ENCODE measurements at places on chromosomes 4 and X. TPM values are rescaled to one million over a fixed set of nuclear protein-coding genes. Genes with fewer than 3 reads are reported as not detected.
A peak's percentile ranks its signal among the peaks of the same experiment; 100 is the strongest.

The PPP3CA gene
- 15.6 TPM for polyA plus RNA-seq

GRCh38 chr4:156420623-156421022 is 467.0 kb upstream of the CTSO start:
- DNase-seq = no peak

GRCh38 chrX:46626566-46626965 is 53.0 kb downstream of the CHST7 start:
- no peak for DNase-seq

DNA sequence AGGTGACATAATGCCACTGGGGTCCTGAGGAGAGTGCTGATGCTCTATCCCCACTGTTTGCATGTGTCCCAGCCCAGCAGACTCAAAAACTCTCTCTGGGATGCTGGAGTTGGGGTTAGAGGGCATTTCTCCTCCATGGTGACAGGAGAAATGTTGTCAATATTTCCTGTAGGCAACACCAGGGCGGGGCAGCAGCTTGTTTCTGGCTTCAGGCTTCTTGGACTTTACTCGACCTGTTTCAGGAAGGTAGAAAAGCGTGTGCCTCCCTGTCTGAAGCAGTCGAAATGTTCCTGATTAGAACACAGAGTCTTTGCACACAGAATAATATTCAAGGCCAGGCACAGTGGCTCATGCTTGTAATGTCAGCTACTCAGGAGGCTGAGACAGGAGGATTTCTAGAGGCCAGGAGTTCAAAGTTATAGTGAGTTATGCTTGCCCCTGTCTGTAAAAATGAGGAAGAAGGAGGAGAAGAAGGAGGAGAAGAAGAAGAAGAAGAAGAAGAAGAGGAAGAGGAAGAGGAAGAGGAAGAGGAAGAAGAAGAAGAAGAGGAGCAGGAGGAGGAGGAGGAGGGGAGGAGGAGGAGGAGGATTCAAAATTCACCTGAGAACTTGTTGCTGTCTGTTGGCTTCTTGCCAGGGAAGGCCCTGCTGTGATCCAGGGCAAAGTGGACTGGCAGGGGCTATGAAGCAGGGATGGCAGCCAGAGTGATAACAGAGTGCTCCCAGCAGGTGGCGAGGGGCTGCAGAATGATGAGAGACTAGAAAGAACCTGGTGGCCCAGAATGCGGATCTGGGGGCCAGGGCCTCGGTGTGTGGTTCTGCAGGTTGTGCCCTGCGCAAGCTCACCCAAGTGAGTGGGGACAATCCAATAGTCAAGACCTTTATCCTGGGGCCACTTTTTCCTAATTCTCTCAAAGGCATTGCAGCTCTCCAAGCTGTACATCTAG is 82.9 kb downstream of the RTL5 start:
- peak; percentile 28 for DNase-seq

- DNase-seq = peak; percentile 43
Measured at GRCh38 chr4:159564615-159565014, 461.7 kb downstream of the RAPGEF2 start.

GRCh38 chr4:38060829-38061431 is 100.7 kb downstream of the PTTG2 start:
- DNase-seq = peak; percentile 51

- no peak for DNase-seq
Measured at GRCh38 chrX:16319929-16320328, 152.6 kb downstream of the MAGEB17 start.

DNA sequence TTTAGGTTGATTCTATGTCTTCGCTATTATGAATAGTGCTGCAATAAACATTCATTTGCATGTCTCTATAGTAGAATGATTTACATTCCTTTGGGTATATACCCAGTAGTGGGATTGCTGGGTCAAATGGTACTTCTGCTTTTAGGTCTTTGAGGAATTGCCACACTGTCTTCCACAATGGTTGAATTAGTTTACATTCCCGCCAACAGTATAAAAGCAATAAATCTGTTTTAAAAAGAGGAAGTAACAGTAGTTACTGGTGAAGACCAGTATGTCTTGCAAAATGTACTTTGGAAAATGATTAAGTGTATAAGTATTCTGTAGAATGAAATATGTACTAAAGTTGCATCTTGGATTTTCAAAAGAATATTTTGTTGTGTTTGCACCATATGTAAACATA is 77.3 kb downstream of the SHROOM4 start:
- no peak for DNase-seq

DNA sequence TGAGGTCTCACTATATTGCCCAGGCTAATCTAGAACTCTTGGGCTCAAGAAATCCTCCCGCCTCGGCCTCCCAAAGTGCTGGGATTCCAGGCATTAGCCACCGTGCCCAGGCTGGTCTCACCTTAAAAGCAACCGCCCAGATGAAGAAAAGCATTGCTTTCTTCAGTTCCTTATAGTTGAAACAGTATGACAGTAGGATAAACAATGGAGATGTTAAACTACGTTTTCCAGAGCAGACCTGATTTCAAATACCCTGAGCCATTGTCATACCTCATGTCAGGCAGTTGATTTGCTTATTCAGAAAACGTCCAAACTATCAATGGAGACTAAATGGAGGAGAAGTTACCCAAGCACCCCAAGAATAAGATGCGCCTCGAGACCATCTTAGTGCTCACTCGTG is 26.3 kb upstream of the TMEM131L start:
- no peak for DNase-seq
